Right lung (tissue), 10 donors: ENCODE measurements at places on chromosomes 16 and 17.

GRCh38 chr17:79800325-79801155, 3.7 kb upstream of the CBX8 start:
- no peak for DNase-seq

DNA sequence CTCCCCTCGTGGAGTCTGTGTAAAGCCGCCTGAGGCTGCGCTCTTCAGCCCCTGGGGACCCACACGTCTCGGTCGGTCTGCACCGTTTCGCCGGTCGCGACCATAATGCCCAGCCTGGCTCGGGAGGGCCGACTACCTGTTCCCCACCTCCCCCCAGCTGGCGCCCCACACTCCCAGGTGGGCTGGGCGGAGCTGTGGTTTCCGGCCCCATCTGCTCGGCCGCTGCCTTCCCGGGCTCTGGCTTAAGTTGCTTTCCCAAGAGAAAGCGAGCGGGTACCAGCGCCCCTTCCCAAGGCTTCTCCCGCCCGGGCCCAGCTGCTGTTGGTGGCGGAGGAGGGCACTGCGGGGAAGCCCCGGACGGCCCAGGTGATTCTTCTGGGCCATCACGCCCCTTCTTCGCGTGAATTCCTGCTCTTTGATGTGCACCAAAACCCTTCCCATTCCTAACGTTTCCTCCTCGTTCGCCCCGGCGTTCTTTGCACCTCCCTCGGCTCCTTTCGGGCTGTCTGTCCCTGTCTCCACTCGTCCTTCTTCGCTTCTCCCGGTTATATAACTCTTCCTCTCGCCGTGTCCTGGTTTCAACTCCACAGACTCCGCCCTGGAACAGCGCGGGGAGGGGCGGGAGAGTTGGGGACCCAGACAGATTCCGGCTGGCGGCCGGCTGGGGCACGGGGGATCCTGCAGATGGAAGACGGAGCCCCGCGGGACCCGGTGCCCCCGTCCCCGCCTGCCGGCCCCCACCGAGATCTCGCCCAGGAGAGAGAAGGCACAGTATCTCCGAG, 2.0 kb downstream of the KDM6B start:
- peak; percentile 61 for DNase-seq

GRCh38 chr16:73753931-73754330, 542.7 kb upstream of the PSMD7 start:
- DNase-seq = no peak

DNA sequence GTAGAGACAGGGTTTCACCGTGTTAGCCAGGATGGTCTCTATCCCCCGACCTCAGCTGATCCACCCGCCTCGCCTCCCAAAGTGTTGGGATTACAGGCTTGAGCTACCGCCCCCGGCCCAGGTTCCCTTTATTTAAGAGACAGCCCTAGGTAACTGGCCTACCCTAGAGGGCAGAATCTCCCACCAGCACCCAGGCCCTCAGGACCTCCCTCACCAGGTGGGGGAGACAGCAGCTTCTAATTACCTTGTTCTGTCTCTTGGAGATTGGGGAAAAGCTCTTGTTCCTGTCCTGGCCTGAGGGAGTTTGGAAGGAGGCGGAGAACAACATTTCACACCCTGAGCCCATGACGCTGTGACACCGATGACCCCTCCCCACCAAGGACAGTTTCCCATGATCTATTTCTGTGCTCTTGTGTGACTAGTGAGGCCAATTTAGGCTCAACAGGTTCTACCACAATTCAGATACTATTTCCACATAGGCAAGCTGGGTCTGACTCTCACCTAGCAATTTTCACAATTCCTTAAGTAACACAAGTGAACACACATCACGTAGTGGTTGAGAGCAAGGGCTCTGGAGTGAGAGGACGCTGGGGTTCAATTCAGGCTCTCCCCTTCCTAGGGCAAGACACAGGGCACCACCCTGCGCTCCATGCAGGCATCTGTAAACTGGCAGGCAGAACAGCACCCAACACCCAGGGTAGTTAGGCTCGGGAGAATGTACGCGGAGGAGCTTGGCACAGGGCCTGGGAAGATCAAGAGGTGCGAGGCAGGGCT, 20.4 kb downstream of the HDAC5 start:
- DNase-seq = no peak

GRCh38 chr16:49532873-49533272, 159.3 kb downstream of the C16orf78 start:
- DNase-seq = no peak

DNA sequence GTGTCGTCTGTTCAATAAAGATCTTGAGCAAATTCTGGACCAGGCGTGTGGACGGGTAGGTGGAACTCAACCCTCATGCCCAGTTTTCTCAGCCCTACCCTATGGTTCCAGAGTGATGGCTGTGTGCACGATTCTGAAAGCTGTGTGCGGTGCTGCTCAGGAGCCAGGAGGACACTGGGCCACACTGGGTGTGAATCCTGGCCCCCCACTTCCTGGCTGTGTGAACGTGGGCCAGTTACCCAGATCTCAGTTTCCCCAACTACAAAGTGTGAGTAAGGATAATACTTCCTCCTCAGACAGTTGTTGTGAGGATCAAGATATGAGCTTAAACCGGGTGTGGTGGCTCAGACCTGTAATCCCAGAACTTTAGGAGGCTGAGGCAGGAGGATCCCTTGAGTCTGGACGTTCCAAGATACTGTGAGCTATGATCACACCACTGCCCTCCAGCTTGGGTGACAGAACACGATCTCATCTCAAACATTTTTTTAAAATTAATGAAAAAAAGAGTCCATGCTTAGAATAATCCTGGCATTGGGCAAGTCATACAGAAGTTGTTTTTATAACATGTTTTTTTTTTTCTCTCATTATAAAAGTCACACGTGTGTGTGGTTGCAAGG, 14.7 kb upstream of the MPRIP start:
- no peak for DNase-seq

- DNase-seq = no peak
Measured at GRCh38 chr17:18361837-18362697, 1.3 kb downstream of the SHMT1 start.

- no peak for DNase-seq
Measured at GRCh38 chr16:14505846-14506245, 124.2 kb downstream of the PARN start.

GRCh38 chr16:35196313-35196712, 1736.9 kb downstream of the TP53TG3F start:
- DNase-seq = no peak

DNA sequence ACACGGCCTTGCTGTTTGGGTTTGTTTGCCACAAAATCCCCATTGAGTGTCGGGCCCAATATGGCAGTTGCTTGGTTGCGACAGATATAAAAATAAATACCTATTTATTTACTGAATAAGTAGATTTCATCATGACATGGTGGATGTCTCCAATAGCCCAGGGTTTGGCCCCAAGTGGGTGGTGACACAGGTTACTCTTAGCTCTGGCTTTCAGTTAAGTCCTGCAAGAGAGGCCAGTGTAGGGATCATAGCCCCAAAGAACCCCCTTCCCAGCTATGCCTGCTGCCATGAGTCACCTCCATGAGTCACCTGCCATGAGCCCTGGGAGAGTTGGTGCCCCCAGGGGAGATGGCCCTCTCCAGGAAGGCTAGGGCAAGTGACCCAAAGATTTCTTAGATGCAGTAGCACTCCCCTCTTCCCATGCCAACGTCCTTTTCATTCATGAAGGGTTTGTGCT, 78.7 kb upstream of the LGALS9 start:
- no peak for DNase-seq

DNA sequence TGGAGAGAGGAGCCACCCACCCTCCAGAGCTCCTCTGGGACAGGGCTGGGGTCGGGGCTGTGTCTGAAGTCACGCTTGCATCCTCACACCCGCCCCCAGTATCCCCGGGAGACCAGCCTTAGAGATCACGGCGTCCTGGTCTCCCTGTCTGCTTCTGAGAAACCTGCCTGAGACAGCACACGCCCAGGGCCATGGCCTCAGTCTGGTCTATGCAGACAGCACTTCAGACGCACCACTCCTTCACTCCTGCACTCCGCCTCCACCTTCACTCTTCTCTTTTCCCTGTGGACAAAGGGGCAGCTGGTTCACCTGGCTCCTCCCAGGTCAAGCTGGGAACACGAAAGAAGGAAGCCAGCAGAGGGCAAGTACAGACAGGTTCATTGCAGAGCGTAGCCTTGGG, 248.0 kb upstream of the GSE1 start:
- DNase-seq = no peak

- no peak for DNase-seq
Measured at GRCh38 chr17:48297825-48298224, 132.2 kb downstream of the SKAP1 start.

DNA sequence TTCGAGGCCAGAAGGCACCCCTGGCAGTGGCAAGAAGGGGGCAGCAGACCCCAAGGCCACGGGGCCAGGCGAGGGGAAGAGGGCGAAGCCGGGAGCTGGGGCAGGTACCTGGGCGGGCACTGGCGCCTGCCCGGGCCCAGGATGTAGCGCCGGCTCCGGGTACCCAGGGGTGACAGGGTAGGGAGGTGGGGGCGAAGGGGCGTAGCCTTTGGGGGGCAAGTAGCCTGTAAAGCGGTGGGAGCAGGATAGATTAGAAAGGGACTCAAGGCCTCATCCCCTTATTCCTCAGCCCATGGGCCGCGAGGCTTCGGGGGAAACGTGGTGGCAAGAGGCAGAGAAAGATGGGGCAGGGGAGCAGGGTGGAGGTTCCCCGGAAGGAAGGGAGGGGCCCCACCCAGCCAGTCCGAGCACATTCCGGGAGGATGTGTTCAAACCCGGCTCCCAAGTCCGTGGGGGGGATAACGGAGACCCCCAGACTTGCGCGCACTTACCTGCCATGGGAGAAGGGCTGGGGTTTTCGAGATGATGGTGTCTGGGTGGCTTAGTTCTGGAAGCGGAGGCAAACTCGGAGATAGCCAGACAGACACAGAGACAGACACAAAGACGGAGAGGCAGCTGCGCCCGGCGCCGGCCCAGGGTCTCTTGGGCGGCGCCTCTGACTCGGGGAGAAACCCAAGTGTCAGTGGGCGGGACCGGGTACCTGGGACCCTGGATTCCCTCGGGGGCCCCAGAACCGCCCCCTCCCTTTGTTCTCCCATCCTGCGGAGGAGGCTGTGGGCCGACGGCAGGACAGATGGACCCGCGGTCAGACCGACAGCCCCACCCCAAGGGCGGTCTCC, 493 bp downstream of the PLSCR3 start:
- DNase-seq = no peak
